ENCODE measurements at places on chromosomes 12 and 14.

DNA sequence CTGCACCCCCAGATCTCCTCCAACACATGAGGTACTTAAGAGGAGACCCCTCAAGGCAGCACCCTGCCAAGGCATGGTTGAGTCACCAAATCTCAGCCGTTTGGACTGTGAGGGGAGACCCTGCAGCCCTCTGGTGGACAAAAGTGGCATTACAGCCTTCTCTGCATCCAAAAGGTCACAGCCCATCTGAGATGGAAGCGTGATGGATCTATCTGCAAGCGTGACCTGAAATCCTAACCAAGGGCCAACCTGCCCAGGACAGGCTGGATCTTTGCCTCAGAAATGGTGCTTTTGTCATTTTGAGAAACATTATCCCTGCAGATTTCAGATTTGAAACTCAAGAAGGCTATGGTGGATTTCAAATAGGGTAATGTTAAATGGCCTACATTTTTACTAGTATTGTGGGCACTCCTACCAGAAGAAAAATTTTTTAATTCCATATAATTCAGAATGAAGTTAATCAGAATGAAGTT, 23.7 kb upstream of the DHRS4 start:
- DNase-seq, result peak; percentile 86

DNA sequence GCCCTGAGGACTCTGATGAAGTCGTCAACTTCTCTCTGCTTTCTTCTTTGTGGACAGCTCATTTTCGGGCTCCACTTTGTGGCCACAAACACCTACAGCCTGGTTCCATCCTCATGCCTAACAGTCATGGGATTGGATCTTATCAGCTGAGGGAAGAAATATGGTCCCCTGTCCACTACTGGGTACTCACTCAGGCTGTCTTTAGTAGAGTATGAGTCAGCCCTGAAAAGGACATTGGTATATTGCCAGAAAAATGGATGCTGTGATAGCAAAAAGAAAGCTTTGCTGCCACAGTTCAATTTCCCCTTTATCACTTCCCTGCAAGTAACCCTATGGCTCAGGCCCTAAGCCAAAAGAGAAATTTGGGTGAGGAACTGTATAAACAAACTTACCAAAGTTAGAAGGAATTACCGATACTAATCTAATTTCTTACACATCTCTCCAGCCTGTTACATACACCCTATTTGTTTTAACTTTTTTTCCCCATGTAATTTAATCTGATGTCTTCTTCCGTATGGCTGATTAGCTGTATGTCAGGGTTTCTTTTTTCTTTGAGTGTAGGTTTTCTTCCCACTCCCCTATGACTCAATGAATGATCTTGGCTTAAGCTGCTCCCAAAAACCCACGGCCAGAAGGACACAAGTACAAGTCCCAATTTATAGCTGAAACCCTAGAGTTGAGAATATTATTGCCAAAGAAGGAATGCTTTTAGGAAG, 29.1 kb downstream of the MTHFD1 start:
- no peak for DNase-seq

GRCh38 chr14:65382586-65382985, 29.9 kb upstream of the FUT8 start:
- no peak for DNase-seq

DNA sequence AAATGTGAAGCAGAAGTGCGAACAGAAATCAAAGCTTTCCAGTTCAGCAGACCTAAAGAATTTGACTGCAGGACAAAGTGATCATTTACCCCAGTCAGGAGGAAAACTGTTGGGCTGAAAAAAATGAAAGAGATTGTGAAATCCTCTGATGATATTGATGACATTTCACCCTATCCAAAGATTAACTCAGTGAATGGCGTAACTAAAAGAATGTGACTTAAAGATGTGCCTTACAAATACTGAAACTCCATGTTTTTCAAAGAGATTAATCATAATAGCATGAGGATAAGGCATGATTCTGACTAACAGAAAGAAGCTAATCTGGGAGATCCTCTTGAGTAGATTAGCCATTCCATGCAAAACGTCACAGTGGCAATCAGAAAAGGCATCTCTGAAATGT, 225.6 kb downstream of the DUSP6 start:
- DNase-seq, result no peak
